ENCODE measurements at places on chromosomes 4 and X.

DNA sequence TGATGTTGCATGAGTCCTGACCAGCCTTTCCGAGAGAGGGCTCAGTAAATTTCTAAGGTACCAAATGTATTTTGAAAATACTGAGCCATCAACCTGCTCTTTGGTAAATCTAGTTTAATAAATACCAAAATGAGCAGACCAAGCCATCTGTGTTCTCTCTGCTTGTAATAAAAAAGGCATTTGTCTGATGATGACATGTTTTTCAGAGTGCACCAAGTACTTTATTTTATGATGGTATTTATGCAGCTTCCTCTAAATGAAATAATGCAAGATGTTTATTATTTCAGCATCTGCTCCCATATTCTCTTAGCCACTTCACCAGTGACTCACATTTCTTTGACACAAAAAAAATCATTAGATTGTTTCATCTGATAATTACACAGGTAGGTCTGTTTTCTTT, 700.5 kb downstream of the TRIML1 start:
- no peak for DNase-seq

- DNase-seq = no peak
Measured at GRCh38 chr4:119048446-119048845, 87.2 kb upstream of the MYOZ2 start.

DNA sequence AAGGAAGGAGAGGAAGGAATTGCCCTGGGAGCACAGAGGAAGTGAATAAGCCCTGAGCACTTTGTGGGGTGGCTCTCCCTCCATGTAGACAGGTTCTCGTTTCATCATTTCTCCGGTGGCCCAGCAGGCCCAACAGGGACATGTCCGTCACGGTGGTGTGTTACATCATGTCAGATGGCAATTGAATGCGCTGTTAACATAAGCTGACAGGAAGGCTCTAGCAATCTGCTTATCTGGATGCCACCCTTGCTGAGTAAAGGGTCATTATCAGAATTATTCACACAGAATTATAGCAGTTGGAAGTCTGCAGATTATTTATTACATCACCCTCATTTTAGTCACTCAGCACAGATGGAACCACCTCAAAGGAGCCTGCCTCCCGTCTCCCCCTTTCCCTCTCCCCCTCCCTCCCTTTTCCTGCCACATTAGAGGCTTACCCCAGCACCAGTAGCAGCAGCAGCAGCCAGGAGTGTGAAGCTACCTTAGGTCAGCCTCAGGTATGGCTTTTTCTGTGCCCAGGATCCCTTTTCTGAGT, 124.3 kb upstream of the TRIM2 start:
- no peak for DNase-seq

GRCh38 chrX:155679715-155680114, 67.0 kb upstream of the TMLHE start:
- no peak for DNase-seq

GRCh38 chr4:65538571-65538970, 131.7 kb downstream of the EPHA5 start:
- DNase-seq = no peak
